BJ (cell line): ENCODE measurements at places on chromosomes 7 and 10.

DNA sequence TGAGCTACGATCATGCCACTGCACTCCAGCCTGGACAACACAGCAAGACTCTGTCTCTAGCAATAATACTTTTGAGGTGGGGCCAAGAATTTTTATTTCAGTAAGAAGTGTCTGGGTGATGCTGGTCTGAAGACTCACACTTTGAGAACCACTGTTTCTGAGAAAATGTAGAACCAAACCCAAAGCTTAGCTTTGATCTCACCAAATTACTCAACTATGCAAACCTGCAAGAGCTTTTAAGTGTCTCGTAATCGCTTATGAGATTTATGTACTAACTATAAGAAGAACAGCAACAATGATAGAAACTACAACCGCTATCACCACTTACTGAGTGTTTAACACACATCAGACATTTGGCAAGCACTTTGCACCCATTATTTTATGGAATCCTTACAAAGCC, 29.5 kb downstream of the APBB1IP start:
- no peak for DNase-seq

DNA sequence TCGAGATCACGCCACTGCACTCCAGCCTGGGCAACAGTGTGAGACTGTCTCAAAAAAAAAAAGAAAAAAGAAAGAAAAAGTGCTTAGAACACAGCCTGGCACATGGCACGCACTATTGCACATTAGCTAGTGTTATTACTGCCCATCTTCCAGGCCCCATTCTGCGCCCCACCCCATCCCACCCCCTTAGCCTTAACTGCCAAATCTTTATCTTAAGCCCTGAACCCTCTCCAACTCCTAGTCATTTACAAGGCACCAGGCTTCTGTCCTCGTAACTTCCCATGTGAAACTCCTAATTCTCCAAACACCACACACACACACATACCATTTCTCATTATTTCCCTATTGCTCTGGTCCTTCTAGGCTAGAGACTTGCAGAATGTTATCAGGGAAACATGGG, 4.8 kb downstream of the FRAT2 start:
- DNase-seq: no peak

DNA sequence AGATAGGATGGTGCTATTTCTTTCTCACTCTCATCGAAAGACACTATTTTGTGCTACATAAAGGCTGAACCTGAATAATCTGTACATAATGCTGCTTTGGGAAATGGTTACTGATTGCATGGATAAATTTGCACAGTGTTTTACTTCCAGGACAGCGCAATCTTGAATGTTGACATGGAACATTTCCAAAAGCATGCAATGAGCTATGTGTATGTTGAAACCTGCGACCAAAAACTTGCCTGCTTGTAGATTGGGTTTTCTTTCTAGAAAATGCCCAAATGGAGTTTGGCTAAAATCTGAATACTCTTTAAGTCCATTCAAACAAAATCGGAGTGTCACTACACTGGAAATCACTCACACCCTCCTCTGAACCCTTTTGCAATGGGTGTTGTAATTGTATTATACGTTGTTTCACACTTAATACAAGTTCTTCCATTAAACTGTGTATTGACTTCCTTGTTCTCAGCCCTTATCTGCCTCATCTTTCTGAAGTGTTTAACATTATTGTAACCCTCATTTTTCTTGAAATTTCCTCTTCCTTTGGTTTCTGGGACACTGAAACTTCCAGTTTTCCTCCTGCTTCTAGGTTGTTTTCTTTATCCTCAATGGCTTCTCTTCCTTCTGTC, 73.7 kb upstream of the CAPZA2 start:
- DNase-seq: no peak

GRCh38 chr10:62264702-62265436, 3.8 kb downstream of the RTKN2 start:
- peak; percentile 76 for DNase-seq

DNA sequence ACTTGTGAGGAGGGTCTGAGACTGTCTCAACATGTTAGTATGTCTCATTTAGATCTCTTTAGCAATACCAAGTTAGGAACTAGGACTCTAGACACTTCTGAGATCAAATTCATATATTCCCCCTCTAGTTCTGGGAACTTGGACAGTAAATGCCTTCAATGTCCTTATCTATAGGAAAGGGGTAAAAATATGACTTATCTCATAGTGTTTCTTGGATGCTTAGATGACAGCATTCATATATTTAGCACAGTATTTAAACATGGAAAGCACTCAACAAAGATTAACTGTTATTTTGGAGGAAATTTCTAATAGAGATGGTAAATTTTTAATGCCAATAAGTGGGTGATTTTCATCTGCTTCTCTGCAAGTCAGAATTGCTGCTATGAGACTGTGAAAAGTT, 154.6 kb downstream of the CTNNA3 start:
- no peak for DNase-seq

DNA sequence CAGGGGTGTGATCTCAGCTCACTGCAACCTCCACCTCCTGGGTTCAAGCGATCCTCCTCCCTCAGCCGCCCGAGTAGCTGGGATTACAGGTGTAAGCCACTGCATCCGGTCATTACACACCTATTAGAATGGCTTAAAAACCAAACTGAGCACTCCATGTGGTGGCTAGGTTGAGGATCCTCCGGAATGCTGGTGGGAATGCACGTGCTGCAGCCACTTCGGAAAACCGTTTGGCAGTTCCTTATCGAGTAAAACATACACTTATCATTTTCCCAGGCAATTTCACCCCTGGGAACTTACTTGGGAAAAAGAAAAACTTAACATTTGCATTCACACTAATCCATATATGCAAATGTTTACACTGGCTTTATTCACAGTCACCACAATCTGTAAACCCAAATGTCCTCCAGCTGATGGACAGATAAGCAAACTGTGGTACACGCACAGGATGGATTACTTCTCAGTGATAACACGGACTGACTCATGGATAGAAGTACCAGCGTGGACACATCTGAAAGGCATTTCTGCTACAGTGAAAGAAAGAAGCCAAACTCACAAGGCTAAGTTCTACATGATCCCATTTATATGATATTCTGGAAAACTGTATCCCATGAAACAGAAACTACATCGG, 20.4 kb downstream of the RFC2 start:
- DNase-seq: peak; percentile 2

- DNase-seq: peak; percentile 73
These were observed 76.4 kb downstream of the FAM107B start for GRCh38 chr10:14698111-14698828.

GRCh38 chr10:19947215-19947614, 131.0 kb downstream of the PLXDC2 start:
- no peak for DNase-seq

GRCh38 chr7:90232430-90232829, 12.5 kb upstream of the CFAP69 start:
- no peak for DNase-seq

GRCh38 chr7:93150200-93150835, 2.1 kb upstream of the SAMD9L start:
- DNase-seq: peak; percentile 24

- no peak for DNase-seq
These were observed 683.2 kb downstream of the LRMDA start for GRCh38 chr10:76114581-76115001.

DNA sequence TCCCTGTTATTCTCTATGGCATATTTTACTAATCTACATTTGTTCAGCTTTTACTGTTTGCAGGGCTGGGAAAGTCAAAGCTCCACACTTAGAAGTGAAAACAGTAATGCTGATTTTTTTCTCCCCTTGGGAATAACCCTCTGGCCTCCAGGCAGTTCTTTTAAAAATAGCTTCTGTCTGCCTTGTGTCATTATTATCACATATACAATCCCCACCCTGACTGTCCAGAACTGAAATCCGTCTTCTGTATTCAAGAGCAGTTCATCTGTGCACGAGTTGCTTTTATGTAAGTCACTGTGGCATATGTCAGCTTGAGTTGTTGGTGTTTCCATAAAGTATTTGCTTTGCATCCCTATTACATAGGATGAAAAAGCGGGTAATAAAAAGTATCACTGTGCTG, 1221.1 kb upstream of the CELF2 start:
- no peak for DNase-seq

DNA sequence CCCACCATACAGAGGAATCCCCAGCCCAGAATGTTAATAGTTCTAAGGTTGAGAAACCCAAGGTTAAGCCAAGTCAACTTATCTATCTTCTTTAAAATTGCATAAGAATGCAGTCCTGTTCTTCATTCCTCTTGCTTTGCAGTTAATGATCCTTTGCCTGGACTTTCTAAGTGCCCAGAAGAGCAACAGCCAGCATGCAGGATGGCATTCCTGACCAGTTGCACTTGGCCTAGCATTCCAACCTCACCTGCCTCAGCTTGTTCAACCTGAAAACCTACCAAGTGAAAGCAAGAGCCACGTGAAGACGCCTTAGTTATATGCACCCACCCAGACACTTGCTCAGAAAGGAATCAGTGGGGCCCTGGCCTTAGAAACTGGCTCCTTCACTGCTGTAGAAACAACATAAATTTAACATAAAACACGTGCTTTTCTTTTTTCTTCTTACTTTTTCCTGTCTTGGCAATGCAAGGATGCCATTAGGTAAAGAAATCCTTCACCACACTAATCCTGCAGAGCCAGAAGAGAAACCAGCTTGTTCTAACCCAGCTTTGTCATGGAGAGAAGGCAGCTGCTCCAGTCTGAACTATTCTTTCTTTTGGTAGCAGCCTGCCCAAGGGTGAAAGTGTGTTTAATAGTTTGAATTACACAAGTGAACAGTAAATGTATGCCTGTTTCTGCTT, 25.0 kb downstream of the EGFR start:
- DNase-seq: no peak

DNA sequence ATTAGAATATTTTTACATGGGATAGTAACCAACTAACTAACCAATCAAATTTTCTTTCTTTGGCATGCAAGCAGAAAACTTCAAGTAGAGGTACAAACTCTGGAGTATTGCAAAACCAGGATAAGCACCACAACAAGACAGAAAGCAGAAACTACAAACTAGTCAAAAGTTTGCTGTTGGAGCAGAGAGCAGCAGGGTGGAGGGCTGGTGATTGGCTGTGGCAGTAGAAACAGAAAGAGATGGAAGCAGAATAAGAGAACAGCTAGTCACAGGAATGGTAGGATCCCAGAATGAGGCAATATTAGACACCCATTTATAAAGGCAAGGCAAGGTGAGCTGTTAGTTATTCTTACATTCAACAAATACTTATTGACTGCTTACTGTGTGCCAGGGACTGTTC, 6.8 kb upstream of the MACC1 start:
- no peak for DNase-seq

DNA sequence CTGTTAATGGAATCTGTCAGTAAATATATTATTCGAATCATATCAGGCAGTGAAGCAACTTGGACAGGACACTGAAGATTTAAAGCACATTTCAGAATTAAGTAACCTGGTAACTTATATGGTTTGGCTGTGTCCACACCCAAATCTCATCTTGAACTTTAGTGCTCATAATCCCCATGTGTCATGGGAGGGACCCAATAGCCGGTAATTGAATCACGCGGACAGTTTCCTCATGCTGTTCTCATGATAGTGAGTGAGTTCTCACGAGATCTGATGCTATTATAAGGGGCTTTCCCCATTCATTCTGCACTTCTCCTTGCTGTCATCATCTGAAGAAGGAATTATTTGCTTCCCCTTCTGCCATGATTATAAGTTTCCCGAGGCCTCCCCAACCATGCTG, 83.2 kb upstream of the COL1A2 start:
- DNase-seq: no peak

- no peak for DNase-seq
These were observed 80.7 kb upstream of the SEC61G start for GRCh38 chr7:54839575-54840213.

GRCh38 chr10:132174237-132174636, 12.5 kb upstream of the DPYSL4 start:
- no peak for DNase-seq

DNA sequence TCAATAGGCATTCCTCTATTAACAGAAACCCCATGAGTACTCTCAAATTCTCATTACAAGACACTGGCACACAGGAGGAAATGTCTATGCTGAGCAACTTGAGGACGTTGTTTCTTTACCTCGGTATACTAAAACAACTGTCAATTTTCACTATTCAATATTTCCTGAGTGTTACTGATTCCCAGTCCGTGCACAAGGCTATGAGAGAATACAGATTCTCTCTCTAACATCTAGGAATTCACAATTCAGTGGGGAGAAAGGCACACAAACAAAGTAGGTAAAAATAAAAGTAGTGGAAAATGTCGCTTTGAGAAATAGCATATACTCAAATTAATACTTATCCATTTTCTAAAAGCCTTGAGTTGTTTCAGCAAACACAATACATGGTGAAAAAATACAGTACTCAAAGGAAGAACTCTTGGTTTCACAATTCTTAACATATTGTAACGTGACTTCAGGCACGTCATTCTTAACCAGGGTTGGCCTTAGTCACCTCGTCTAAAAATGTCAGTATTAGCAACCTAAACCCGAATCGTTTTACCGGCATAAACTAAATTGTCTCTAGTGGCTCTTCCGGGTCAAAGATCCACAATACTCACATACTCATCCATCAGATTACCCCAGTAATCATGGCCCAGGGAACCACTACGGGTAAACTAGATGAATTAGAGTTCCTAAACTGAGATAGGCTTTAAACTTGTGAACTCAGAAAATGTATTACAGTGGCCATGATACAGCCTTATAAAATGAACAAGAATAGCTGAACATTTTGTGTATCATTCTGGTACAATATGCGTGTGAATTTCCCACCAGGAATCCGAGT, 1.5 kb downstream of the IPMK start:
- DNase-seq: no peak

- no peak for DNase-seq
These were observed 153.4 kb upstream of the FEZF1 start for GRCh38 chr7:122457969-122458368.

GRCh38 chr10:94677691-94678090, 5.8 kb upstream of the CYP2C18 start:
- no peak for DNase-seq

- DNase-seq: no peak
These were observed 1139.9 kb upstream of the LRRN3 start for GRCh38 chr7:109950821-109951564.

DNA sequence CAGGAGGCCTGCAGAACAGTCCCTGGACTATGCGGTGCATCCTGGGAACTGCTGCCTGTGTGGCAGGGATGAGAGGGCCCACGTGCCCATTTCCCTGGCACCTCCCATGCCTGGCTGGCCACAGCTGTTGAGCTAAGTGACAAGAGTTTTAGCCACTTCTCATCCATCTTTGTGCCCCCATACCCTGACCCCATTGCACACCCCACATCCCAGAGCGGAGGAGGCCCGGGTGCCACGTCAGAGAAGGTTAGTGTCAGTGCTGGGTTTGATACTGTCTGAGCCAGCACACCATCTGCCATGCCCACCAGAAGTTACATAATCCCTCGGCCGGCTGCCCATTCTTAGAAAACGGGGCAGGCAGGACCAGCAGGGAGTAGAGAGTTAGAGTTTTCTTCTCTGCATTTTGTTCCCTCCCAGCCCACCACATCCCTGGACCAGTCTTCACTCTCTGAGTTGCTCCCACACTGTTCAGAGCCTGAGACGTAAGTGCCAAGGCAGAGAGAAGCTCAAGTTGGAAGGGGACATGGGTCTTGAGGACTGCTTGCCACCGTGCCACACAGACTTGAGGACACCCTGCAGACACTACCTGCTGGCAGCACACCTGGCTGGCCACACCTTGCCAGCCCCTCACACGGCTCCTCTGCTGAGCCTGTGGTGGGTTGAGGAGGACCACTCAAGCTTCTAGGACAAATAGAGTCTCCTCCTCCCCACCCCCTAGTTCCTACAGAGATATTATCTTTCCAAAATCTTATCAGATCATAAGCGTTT, 13.1 kb downstream of the UNC5B start:
- no peak for DNase-seq

GRCh38 chr7:113996405-113996804, 77.6 kb upstream of the PPP1R3A start:
- no peak for DNase-seq
